ENCODE measurements at places on chromosomes 1 and 21. TPM values are rescaled to one million over a fixed set of nuclear protein-coding genes. Genes with fewer than 3 reads are reported as not detected.

Gene KCNK2
- polyA plus RNA-seq, result not detected

- DNase-seq, result no peak
- H3K4me1 ChIP-seq, result no peaks in the 10 kb centered on the region
- no peak overlapping the region for H3K4me3 ChIP-seq
- no peaks in the 10 kb centered on the region for H3K36me3 ChIP-seq
- H3K27me3 ChIP-seq, result no peaks in the 10 kb centered on the region
These were observed 110.8 kb upstream of the TENT5C start for GRCh38 chr1:117495068-117495467.

GRCh38 chr1:197311081-197311480 lies 43.0 kb downstream of the CRB1 start:
- no peak for DNase-seq
- H3K27me3 ChIP-seq, result no peaks in the 10 kb centered on the region
- no peaks in the 10 kb centered on the region for H3K36me3 ChIP-seq

DNA sequence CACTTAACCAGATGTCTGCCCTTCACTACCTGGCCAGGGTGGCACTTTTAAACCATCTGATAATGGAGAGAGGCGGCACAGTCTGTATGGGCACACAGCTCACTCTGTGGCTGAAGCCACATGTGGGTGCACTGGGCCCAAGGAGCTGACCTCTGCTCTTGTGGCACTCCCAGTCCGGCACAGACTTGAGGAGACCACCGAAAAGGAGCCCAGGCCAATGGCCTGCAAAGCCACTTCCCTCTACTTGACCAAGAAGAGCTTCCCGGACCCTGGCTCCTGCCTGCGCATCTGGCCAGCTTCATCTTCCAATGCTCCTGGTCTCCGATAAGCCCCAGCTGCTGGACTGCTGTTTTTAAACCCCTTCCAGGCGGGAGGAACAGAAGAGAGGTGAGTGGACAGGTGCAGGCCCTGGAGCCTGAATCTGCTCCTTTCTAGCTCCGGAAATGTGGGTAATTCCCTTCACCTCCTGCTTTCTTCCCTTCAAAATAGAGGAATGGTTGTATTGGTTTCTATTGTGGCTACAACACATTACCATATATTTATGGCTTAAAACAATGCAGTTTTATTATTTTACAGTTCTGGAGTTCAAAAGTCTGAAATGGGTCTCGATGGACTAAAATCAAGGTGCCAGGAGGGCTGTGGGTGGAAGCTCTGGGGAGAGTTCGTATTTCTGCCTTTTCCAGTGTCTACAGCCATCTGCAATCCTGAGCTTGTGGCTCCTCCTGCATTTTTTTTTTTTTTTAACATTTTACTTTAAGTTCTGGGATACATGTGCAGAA lies 11.6 kb downstream of the GNG4 start:
- peaks cover 24% of the 10 kb centered on the region for H3K27me3 ChIP-seq
- peak; percentile 55 for DNase-seq
- no peaks in the 10 kb centered on the region for H3K36me3 ChIP-seq
- no peaks in the 10 kb centered on the region for H3K4me1 ChIP-seq

GRCh38 chr1:236156512-236157208 lies 14.3 kb downstream of the GPR137B start:
- no peaks in the 10 kb centered on the region for H3K27me3 ChIP-seq
- H3K4me3 ChIP-seq, result no peak overlapping the region
- no peak overlapping the region for H3K27ac ChIP-seq
- H3K4me1 ChIP-seq, result peaks cover 56% of the 10 kb centered on the region

GRCh38 chr21:15291621-15292266 lies 226.9 kb upstream of the NRIP1 start:
- no peaks in the 10 kb centered on the region for H3K4me1 ChIP-seq

DNA sequence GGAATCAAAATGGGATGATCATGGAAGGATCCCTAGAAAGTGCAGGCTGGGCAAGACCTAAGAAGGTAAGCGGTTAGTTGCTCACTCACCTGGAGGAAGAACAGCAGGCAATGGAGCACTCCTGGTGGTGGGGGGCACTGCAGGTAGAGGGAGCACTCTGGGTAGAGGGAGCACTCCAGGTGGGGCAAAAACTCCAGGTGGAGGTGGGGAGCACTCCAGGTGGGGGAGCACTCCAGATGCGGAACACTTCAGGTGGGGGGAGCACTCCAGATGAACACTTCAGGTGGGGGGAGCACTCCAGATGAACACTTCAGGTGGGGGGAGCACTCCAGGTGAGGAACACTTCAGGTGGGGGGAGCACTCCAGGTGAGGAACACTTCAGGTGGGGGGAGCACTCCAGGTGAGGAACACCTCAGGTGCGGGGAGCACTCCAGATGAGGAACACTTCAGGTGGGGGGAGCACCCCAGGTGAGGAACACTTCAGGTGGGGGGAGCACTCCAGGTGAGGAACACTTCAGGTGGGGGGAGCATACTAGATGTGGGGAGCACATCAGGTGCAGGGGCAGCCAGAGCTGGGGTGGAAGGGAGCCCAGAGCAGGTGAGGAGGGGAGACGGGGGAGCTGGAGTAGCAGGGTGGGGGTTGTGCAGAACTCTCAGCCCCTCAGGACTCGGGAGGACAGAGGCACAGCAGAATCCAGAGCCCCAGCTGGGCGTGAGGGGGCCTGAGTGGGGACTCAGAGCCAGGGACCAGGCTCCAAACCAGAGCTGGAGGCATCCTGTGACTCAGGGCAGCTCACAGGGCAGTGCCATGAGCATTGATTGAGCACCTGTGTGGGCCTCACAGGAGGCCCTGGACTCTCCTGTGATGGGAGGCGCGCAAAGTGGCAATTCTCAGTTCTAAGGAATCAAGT lies 37.7 kb upstream of the COL6A1 start:
- H3K4me3 ChIP-seq, result no peak overlapping the region
- DNase-seq, result no peak
- no peaks in the 10 kb centered on the region for H3K27me3 ChIP-seq
- H3K27ac ChIP-seq, result no peak overlapping the region
- no peaks in the 10 kb centered on the region for H3K4me1 ChIP-seq

- peak; percentile 89 for DNase-seq
- H3K4me3 ChIP-seq, result no peak overlapping the region
- no peak overlapping the region for H3K27ac ChIP-seq
- no peaks in the 10 kb centered on the region for H3K27me3 ChIP-seq
These were observed 544.1 kb downstream of the KIF26B start for GRCh38 chr1:245698860-245699259.

- no peak overlapping the region for H3K4me3 ChIP-seq
- no peak overlapping the region for H3K27ac ChIP-seq
- peaks cover 10% of the 10 kb centered on the region for H3K4me1 ChIP-seq
- H3K36me3 ChIP-seq, result no peaks in the 10 kb centered on the region
- no peaks in the 10 kb centered on the region for H3K27me3 ChIP-seq
- no peak for DNase-seq
These were observed 145.8 kb upstream of the SAMSN1 start for GRCh38 chr21:14691914-14692313.

- no peaks in the 10 kb centered on the region for H3K36me3 ChIP-seq
- no peak overlapping the region for H3K27ac ChIP-seq
- no peak for DNase-seq
- no peaks in the 10 kb centered on the region for H3K4me1 ChIP-seq
- no peak overlapping the region for H3K4me3 ChIP-seq
These were observed 299.7 kb downstream of the OLFM3 start for GRCh38 chr1:101697072-101697471.

DNA sequence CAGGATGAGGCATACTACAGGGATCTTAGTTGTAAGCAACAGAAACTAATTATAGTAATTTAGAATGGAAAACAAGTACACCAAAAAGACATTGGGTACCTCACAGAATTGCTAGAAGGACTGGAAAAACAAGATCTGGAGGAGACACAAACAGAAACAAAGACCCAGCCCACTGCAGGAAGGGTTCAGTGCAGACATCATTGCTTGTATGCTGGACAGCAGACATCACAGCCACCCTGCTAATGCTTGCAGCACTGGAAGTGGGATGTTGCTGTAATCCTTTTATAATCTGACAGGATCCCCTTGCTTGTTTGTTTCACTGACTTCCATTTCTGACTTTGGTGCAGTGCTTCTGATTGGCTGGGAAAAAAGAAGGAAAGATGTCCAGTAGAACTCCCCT lies 111.4 kb upstream of the ZNF678 start:
- H3K27me3 ChIP-seq, result no peaks in the 10 kb centered on the region
- no peaks in the 10 kb centered on the region for H3K36me3 ChIP-seq
- no peak overlapping the region for H3K4me3 ChIP-seq
- no peaks in the 10 kb centered on the region for H3K4me1 ChIP-seq

Gene TMOD4
- 0.76 TPM for polyA plus RNA-seq

Gene SLAMF9
- polyA plus RNA-seq, result 0.26 TPM

- no peak for DNase-seq
- peaks cover 6% of the 10 kb centered on the region for H3K4me1 ChIP-seq
- H3K36me3 ChIP-seq, result no peaks in the 10 kb centered on the region
- no peak overlapping the region for H3K4me3 ChIP-seq
- H3K27ac ChIP-seq, result no peak overlapping the region
- H3K27me3 ChIP-seq, result peaks cover 9% of the 10 kb centered on the region
These were observed 88.6 kb downstream of the NUF2 start for GRCh38 chr1:163410073-163410999.

Gene ACAP3
- 32.6 TPM for polyA plus RNA-seq

DNA sequence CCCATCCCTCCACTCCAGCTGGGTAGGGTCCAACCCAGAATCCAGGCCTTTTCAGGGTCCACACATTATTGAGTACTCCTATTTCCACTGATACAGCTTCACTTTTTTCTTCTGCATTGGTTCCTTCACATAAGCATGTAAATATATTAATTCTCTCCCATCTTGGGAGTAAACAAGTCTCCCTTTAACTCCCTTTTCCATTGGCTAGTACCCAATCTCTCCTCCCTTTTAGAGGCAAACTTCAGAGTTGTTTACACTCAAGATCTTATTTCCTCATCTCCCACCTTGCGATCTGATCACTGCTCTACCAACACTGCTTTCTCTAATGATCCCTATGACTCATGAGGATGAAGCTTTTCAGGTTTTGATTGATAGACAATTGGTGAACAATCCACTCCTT lies 20.3 kb downstream of the DMAP1 start:
- no peaks in the 10 kb centered on the region for H3K36me3 ChIP-seq
- no peak for DNase-seq
- no peak overlapping the region for H3K4me3 ChIP-seq
- peaks cover 3% of the 10 kb centered on the region for H3K4me1 ChIP-seq

DNA sequence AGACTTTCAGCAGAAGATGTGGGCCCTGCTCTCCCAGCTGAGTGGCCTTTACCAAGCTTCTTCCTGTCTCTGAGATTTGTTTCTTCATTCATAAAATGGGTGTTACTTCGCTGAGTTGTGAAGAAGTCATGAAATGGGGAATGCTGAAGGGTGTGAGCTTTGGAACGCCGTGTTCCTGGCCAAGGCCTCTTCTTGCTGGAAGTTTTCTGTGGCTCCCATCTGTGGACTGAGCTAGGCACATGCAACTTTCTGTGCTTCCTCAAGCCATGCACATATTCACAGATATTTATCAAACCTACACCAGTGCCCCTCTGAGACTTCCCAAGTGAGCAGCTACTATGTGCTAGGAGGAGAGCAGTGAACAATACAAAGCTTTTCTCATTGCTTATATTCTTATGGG lies 106.3 kb upstream of the JUN start:
- DNase-seq, result no peak
- H3K27me3 ChIP-seq, result no peaks in the 10 kb centered on the region
- no peak overlapping the region for H3K27ac ChIP-seq
- no peaks in the 10 kb centered on the region for H3K36me3 ChIP-seq
- H3K4me1 ChIP-seq, result peaks cover 6% of the 10 kb centered on the region
- no peak overlapping the region for H3K4me3 ChIP-seq
